ENCODE measurements at places on chromosomes 6 and 20. TPM values are rescaled to one million over a fixed set of nuclear protein-coding genes. Genes with fewer than 3 reads are reported as not detected.

- DNase-seq: no peak
Measured at GRCh38 chr6:8139451-8139850, 37.1 kb upstream of the EEF1E1 start.

- DNase-seq: no peak
Measured at GRCh38 chr6:1720620-1721322, 111.1 kb downstream of the FOXC1 start.

DNA sequence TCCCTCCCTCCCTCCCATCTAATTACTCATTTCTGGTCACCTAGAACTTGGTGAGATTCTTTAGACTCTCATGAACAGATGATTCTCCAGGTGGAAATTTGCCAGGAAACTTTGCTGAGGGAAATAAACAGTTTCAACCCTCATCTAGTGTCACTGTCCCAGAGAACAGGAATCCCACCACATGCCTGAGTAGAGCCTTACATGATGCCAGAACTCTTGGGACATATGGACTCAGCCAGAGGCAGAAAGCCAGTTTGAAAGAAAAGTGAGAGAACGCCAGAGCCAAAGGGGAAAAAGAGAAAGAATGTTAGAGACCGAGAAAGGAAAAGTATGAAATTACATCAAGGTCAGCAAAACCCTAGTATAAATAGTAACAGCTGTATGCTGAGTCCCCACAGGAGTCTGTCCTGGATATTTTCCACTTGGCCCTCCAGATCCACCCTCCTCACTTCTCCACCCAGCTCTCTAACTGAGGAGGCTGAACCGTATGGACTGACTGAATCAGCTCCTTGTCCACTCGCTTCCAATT, 127.5 kb upstream of the COL21A1 start:
- DNase-seq: no peak

- DNase-seq: no peak
Measured at GRCh38 chr6:144586986-144587385, 301.9 kb downstream of the UTRN start.

GRCh38 chr20:21099751-21100577, 6.2 kb downstream of the LINC00237 start:
- no peak for DNase-seq

DNA sequence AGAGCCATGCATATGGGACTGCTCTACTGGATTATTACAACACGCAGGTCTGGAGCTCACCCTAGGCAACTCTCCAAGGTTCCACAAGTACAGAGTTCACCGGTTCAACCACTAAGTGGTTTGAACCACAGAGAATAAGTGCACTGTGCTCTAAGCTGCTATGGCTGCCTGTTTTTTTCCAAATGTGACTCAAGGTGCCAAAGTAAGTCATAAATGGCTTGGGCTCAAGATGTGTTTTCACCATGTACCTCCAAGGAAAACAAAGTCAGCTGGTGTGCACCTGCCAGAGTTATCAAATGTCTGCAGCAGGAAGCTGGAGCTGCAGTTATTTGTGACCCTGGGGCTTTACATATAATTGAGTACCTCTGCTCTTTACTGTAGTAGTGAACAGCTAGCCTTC, 76.7 kb downstream of the PREP start:
- no peak for DNase-seq

DNA sequence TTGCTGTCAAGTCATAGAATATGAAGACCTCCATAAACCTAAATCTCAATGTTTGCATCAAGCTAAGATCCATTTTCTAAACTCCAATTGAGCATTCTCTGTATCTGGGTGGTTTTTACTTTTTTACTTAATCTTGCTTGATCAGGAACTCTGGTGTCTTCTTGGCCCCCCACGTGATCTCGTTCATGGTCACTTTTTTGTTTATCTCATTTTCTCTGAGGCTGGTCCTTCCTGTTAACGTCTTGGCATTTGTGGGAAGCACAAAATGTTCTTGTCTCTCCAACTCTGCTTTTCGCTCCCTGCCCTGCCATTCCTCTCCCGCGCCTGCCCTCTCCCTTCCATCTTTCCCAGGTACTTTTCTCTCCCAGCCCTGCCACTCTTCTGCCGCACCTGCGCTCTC, 14.0 kb upstream of the MAPRE1 start:
- DNase-seq: no peak

- DNase-seq: no peak
Measured at GRCh38 chr6:9455864-9456658, 958.8 kb downstream of the TFAP2A start.

GRCh38 chr6:157096522-157096921, 226.8 kb downstream of the TMEM242 start:
- no peak for DNase-seq

DNA sequence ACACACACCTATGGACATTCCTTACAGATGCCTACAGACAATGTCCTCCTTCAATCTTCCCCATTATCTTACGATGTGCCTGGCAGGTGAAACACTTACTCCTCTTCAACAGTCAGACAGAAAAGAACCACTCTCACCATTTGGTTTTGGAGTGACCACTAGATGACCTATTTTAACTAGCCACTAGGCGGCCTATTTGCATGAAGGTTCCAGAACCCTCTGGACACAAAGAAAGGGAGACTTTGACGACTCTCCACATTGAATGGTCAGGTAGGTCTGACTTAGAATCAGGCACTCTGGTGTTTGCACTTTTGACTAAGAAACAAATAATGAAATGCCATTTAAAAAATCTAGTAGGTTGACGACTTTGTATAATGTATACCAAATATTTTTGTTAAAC, 42.0 kb downstream of the PNLDC1 start:
- DNase-seq: no peak

Gene UBE2V1
- polyA plus RNA-seq: 53.0 TPM

Gene SLC2A4RG
- 31.0 TPM for polyA plus RNA-seq

Gene CTNNBL1
- 18.3 TPM for polyA plus RNA-seq

Gene SNAP25
- 0.32 TPM for polyA plus RNA-seq

Gene HLA-G
- not detected for polyA plus RNA-seq

Data from liver (tissue), 10 donors.